ENCODE measurements at places on chromosomes 1 and 21. TPM values are rescaled to one million over a fixed set of nuclear protein-coding genes. Genes with fewer than 3 reads are reported as not detected.

GRCh38 chr1:111145542-111145941 lies 5.5 kb downstream of the CEPT1 start:
- no peak for DNase-seq

DNA sequence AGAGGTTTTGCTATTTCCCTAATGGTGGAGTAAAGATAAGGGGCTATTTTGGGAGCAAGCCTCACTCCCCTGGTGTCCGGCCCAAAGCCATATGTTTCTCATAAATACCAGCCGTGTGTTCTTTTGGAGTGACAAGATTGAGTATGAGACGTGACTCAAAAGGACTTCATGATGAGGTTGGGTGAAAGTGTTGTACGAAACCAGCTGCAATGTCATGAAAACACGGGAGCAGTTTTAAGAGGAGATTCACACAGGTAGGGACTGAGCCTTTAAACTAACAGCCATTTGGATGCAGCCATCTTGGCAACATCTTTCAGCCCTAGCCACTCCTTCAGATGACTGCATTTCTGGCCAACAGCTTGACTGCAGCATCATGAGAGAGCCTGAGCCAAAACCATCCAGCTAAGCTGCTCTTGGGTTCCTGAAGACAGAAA lies 532.3 kb upstream of the USP24 start:
- DNase-seq, result no peak

DNA sequence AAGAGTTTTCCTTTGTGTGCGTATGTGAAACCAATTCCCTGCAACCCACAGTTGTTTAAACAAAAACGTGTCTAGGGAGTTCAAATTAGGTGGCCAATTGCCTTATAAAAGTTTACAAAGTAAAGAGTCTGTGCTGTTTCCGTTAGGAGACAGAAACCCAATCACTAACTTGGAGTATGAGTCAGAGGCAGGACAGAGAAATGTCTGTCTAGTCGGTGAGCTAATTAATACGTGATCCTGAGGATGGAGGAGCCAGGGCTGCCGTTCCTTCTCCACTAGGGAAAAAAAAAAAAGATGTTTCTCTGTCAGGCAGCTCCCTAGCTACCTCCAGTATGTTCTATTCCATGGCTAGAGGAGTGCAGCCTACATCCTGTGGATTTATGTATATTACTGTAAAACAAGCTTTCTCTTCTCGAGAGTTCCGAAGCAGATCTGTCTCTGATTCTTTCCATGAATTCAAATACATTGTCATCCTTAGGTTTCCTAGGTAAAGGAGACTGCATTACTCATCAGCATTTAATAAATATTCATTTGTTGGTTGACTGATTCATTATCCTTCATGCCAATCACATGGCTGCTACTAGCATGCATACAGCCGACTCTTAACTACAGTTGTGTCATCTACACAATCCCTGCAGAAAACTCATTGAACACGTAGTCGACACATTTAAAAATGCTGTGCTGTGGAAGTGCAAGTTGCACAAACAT lies 430.6 kb downstream of the KIF26B start:
- no peak for DNase-seq

GRCh38 chr1:89954401-89954800 lies 40.5 kb upstream of the ZNF326 start:
- no peak for DNase-seq

- DNase-seq, result no peak
These were observed 496.9 kb upstream of the CAMK1G start for GRCh38 chr1:209086486-209087192.

CAMK2N1 gene
- 4.4 TPM for total RNA-seq

GRCh38 chr1:7373876-7374562 lies 397.1 kb upstream of the VAMP3 start:
- DNase-seq, result no peak

DNA sequence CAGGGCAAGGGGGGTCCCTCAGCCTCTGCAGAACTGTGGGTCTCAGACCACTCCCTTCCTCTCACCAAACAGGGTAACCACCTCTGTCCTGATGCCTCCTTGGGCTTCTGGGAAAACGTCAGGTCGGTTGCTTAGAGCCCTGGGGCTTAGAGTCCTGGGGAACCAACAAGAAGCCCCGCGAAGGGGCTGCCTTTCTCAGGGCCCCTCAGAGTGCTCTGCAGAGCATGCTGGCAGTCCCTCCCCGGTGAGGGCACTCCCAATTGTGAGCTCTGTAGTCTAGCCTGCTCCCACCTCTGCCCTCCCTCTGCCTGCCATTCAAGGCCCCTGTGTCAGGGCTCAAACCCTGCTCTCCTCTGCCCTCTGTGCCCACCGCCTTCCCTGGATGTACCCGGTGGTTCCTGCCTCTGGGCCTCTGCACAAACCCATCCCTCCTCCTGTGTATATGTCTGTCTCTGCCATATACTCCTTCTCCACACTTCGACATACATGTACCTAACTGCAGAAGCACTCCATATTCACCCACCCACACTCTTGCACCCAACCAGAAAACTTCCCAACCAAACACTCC lies 92.3 kb downstream of the DMRTB1 start:
- DNase-seq, result no peak

GRCh38 chr1:93549131-93549530 lies 101.2 kb downstream of the FNBP1L start:
- no peak for DNase-seq

KRTAP26-1 gene
- total RNA-seq, result not detected

PPM1J gene
- total RNA-seq, result 0.51 TPM

GRCh38 chr1:175630076-175630475 lies 113.3 kb downstream of the TNR start:
- no peak for DNase-seq

DNA sequence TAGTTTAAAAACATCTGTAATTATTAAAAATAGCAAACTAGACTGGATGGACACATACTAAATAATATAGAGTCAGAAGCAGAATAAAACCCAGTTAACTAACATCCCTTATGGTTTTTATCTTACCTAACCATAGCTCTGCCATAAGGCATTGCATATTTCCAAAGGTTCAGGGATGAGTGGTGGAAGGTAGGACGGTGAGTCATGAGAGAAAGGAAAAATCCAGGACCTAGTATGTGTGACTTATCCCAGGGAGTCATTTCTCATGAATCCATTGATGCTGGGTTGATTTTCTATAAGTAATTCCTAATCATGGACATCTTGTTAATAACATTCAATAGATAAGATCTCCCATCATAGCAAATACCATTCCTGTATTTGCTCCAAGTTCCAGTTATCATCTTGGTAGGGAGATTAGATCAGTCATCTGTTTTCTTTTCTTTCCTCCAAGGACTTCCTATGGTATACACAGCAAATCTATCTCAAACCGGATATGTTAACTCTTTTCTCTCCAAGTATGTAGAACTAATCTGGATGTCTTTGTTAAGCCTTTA lies 490.7 kb upstream of the B3GALT2 start:
- DNase-seq, result no peak

DNA sequence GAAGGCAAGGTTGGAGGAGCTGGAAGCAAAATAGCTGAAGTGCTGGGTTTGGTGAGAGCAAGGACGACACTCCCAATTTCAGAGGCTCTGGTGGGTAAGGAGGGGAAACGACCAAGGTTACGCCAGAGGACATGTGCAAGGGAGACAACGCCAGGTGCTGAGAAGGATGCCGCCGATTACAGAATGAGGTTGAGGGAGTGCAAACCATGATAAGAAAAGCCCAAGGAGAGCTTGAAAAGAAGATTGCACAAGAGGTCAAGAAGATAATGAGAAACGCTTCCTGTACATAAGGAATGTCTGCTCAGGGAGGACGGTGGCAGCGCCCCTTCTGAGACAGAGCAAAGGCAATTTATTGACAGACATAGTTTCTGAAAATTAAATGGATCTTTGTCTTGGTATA lies 382.0 kb upstream of the PROX1 start:
- DNase-seq, result no peak

OR10K1 gene
- total RNA-seq, result not detected

PCBP3 gene
- total RNA-seq, result not detected

EBNA1BP2 gene
- total RNA-seq, result 144 TPM

DNA sequence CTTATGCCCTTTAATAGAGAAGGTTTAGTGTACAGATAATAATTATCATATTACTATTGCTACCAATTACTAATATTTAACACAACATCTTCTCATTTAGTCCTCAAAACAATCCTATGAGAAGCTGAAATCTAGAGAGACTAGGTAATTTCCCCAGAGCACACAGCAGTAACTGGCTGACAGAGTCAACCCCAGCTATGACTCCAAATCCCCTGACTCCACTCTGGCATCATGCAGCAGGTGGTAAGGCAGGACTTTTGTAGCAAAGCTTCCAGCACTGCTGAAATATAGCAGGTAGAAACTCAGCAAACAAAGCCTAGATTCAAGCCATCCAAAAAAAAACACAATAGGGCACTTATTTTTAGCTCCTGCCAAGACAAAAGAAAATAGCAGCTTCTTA lies 79.3 kb upstream of the RGS2 start:
- DNase-seq, result no peak

DNA sequence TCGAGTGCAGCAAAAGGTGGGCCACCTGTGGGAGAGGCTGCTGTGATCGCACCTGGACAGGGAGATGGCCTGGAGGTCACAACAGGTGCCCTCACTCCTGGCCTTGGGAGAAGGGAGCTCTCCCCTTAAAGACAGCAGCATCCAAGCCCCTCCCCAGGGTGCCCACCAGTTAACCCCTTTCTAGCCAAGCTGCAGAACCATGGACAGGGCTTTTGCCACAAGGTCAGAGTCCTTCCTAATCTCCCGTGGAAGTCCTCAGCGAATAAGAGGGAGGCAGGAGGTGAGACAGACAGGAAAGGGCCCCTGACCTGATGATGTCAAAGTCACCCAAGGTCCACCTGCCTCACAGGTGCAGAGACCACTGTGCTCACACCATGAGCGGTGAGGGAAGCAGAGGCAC lies 1.7 kb downstream of the CNTN2 start:
- DNase-seq, result no peak

PADI4 gene
- total RNA-seq, result not detected

- DNase-seq, result no peak
These were observed 1597.8 kb downstream of the PLA2G4A start for GRCh38 chr1:188426561-188426960.

DNA sequence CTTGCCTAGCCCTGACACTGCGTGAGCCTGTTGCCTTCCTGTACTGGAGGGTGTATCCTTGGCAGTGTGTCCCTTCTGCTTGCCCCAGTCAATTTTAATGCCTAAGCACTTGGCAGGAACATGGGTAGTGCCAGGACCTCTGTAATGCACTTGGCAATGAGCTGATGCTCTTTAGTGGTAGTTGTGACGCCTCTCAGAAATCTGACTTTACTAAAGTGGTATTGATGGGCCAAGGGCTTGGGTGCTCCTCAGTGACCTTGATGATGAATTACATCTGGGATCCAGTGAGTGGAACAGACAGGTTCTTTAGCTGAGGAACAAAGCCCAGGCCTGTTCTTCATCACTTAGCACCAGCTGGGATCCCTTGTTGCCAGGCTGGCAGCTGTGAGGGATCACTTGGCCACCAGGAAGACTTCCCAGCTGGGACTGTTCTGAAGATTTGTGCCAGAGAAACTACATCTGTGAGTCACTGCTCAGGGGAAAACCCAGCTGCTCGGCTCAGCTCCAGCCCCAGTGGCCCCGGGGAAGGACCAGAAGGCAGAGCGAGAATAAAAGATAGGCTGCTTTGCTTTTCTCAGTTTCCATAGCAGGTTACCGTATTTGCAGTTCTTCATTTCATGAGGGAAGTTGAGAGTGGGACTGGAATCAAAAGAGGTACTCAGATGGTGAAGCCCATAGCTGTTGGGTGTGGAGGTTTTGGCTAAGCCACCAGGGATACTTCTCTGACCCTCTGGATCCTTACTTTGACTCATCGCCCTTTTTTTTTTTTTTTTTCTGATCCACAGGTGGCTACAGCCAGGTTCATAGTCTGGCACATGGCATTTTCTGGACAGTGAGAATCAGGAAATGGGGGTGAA lies 28.5 kb upstream of the KCNA2 start:
- DNase-seq, result no peak

AMIGO1 gene
- 0.64 TPM for total RNA-seq

- DNase-seq, result no peak
These were observed 119.2 kb downstream of the FOXD2 start for GRCh38 chr1:47557066-47557465.

KRTAP12-2 gene
- total RNA-seq, result not detected

DNA sequence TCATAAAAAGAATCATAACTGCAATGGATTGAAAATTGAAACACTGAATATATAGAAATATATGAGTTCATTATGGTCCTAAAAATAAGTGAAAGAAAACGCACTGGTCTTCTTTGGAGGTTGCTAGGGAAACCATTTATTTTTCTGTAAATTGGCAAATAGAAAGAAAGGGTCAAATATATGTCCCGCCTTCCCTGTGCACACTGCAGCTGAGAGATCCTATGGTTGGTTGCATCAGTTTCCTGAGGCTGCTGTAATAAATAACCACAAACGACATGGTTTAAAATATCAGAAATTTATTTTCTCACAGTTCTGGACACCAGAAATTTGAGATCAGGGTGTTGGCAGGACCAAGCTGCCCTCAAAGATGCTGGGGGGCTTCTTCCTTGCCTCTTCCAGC lies 35.0 kb downstream of the CA6 start:
- no peak for DNase-seq

DNA sequence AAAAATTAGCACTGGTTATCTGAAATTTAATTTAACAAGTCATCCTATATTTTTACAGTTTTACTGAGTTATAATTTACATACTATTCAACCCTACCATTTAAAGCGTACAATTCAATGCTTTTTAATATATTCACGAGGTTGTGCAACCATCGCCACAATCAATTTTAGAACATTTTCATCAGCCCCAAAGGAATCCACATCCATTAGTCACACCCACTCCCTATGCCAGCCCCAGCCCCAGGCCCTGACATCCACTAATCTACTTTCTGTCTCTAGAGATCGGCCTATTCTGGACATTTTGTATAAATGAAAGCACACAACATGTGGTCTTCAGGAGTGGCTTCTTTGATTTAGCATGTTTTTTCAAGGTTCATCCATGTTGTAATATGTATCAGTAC lies 134.7 kb downstream of the PSMG1 start:
- DNase-seq, result no peak

DNA sequence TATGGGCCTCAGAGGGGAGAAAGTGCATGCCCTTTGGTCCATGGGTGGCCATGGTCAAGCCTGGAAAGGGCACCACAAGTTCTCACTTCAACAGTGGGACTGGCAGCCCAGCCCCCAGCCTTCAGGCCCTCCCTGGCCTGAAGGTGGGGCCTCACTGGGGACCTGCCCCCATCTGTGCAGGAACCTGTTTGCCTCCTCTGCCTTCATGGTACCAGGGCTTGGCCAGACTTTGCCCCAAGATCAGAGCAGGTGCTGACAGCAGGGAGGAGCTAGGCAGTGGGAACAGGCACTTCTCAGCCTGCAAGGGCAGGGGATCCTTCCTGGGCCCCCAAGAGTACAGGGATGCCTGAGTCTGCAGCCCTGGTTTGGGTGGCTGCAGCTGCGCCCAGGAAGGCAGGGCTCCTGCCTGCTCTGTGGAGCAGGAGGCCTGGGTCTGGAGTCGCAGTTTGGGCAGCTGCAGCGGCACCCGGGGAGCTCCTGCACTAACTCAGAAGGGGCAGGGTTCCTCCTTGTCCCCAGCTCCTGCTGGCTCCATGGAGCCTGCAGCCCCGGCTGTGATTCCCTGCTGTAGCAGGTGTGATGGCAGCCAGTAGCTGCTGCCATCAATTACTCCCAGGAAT lies 460.1 kb upstream of the NCAM2 start:
- DNase-seq, result no peak
